ENCODE measurements at places on chromosomes 2 and 18.

GRCh38 chr2:240164586-240164985, 24.1 kb upstream of the OTOS start:
- no peak for DNase-seq

DNA sequence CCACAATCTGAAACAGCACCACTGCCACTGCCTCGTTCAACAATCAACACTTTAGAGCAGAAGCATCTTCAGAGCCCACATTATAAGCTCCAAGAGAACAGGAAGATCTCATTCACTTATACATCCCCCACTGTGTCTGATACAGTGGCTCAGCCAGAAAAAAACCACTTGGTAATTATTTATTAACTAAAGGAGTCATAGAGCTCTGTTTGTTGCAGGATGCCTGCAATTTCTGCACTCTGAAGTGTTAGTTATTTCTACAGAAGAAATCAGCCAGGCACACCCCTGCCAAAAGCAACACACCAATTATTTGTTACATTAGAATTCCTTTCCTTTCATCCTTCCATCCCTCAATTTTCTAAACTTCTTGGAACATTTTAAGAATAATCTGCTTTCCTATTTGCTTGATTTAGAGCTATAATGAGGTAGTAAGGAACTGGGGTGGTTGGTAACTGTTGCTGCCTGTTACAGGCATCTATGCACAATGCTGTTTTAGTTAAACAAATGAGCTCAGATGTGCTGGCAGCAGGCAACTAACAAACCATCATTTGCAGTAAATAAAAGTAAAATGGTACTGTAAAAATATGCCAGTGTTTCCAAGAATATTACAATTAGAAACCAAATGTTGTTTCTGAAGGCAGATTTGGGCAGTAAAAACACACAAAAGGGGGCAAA, 59.9 kb downstream of the DYM start:
- no peak for DNase-seq

DNA sequence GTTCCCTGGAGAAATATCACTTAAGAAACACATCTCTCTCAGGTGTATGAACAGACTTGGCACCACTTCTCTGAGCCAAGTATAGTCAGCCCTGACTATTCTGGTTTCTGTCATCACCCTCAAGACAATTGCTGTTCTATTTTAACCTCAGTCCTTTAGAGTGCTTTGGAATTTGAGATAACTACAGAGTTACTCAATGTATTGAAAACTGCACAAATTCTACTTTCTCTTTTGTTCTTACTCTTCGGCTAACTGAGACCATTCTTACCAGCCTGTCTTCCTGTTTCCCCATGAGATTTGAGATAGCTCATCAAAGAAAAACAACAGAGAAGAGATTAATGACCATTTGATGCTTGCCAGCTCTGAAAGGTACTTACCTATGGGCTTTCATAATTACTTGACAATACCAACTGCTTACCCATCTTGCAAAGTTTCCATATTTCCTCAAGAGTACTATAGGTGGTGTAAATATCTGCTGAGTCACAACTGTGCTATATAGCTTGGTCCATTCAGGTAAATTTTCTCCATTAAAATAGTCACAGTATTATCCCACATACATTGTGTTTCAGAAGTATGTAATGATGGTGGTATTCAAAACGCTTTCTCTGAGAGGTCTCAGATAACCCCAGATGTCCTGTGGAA, 467.5 kb upstream of the CHST9 start:
- no peak for DNase-seq

GRCh38 chr2:146305164-146305563, 1539.7 kb upstream of the ACVR2A start:
- DNase-seq = no peak

DNA sequence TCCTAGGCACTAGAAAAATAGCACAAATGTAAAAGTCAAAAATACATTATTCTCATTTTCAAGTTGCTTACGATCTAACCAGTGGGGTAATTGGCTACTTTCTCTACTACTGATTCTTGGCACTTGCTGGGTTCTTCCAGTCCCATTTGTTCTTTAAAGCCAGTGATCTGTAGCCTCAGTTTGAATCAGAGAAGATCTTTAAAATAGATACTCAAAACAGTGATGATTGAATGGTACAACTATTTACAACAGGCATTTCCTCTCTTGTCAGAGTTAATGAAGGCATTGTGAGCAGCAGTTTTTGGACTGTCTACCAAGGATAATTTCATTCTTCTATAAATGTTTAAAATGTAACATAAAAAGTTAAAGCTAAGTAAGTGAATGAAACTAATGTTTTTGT, 128.3 kb upstream of the FSIP2 start:
- no peak for DNase-seq

GRCh38 chr2:223315813-223316212, 263.8 kb downstream of the KCNE4 start:
- DNase-seq = no peak

DNA sequence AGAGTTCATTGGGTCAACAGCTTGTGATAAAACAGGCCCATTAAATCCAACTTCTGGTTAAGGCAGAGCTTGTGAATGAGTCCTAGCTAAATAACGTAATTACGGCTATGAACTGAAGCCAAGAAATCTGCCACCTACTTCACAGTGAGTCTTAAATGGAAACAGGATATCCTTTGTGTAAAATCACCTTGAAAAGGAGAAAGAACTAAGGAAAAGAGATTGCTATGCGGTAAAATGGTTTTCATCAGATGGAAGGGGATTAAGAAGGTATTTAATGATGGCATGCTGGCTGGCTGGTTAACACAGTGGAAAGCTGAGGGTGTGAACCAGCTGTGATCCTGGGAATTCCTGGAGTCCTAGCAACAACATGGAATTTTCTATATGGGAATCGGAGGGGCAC, 156.6 kb downstream of the DOK6 start:
- no peak for DNase-seq

DNA sequence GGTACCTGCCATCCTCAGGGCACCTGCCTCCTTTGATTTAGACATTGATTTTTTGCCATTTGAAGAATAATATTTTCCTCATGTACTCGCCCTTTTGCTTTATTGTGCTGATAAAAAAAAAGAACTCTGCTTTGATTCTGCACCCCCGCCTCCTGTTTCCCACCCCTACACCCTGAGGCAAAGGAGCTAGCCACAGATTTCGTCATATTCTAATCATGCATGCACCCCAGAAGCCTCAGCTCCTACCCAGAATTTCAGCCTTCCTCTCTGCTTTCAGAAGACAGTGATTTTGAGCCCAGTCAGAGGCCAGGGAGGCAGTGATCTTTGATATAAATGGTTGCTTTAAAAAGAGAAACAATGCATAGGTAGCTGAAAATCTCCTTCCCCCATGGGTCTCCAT, 329.0 kb downstream of the PTPRM start:
- no peak for DNase-seq

DNA sequence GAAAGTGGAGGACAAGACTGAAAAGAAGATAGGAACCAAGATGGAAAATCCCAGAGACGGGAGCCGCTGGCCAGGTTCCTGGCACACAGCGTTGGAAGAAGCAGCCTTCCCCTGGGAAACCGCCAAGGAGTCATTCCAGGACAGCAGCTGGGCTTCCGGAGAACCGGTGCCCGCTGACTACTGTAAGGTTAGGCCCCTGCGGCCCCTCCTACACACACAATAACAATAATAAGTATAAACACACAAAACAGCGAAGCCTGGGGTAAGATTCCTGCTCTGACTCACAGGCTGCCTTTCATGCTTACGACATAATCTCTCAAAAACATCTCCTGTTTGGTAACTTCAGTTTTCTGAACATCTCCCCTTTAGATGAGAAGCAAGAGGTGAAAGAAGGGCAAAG, 28.1 kb upstream of the MYCN start:
- DNase-seq = no peak

GRCh38 chr2:201618744-201619662, 24.3 kb downstream of the TMEM237 start:
- DNase-seq = no peak

- DNase-seq = no peak
Measured at GRCh38 chr2:18422432-18423165, 137.9 kb downstream of the RDH14 start.

DNA sequence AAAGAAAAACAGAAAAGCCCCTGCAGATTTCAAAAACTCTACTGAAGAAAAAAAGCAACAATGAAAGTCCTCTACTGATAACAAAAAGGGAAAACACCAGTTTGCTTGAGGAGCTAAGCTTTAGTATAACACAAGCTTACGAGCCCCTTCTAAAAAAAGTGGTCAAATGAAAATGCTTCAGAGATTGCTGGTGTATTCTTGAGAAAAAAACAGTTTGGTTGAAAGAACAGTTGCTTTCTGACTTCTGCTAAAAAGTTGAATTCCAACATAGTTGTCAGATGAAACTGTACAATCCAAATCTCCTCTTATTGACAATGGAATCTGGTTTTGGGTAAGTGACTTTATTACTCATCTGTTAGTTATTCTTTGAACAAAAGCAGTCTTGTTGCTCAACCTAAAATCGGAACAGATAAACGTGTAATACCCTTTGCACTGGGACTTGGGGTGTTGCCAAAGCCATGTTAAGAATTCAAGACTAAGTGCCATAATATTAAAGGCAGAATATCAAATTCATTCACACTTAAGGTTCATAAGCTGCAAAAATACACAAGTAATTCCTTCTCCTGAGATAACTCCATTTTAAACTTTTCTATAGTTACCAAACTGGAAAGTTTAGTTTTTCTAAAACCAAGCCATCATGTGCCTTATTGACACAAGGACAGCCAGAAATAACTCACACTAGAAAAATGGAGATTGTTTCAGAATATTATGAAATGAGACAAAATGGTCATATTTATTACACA, 45.3 kb upstream of the SPAG16 start:
- no peak for DNase-seq

GRCh38 chr2:232779934-232780333, 3.6 kb upstream of the KCNJ13 start:
- DNase-seq = no peak

DNA sequence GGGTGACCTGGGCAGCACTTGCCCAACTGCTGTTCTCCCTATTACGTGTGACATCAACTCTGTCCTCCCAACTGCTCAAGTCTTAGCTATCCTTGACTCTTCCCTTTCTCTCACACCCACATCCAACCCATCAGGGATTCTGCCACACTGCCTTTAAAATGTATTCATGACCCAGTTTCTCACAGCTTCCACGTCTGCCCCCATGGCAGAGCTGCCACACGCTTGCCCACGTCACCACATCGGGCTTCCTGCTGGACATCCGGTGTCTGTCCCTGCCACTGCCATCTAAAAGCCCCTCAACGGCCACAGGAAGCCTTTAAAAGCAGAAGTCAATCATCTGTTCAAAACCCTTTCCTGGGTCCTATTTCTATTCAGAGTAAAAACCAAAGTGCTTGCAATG, 233.1 kb upstream of the POU3F3 start:
- DNase-seq = no peak

GRCh38 chr18:73908323-73908722, 239.3 kb downstream of the FBXO15 start:
- DNase-seq = no peak
